Activated CD8-positive, alpha-beta memory T cell treated with anti-CD3 and anti-CD28 coated beads for 1 hour (primary cell): ENCODE measurements at places on chromosomes 6 and 20.
A peak's percentile ranks its signal among the peaks of the same experiment; 100 is the strongest.

DNA sequence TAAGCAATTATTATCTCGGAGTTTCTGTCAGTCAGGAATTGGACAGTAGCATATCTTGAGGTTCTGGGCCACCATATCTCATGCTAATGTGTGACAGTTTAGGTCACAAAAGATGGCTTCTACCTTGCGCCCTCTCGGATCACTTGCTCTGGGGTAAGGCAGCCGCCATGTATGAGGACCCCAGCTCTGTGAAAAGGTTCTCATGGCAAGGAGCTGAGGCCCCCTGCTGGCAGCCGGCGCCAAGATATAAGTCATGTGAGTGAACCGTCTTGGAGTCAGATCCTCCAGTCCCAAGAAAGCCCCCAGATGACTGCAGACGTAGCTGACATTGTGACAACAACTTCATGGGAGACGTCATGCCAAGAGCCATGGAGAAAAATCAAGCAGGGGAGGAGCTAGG, 670.8 kb downstream of the KIF16B start:
- DNase-seq, result no peak

DNA sequence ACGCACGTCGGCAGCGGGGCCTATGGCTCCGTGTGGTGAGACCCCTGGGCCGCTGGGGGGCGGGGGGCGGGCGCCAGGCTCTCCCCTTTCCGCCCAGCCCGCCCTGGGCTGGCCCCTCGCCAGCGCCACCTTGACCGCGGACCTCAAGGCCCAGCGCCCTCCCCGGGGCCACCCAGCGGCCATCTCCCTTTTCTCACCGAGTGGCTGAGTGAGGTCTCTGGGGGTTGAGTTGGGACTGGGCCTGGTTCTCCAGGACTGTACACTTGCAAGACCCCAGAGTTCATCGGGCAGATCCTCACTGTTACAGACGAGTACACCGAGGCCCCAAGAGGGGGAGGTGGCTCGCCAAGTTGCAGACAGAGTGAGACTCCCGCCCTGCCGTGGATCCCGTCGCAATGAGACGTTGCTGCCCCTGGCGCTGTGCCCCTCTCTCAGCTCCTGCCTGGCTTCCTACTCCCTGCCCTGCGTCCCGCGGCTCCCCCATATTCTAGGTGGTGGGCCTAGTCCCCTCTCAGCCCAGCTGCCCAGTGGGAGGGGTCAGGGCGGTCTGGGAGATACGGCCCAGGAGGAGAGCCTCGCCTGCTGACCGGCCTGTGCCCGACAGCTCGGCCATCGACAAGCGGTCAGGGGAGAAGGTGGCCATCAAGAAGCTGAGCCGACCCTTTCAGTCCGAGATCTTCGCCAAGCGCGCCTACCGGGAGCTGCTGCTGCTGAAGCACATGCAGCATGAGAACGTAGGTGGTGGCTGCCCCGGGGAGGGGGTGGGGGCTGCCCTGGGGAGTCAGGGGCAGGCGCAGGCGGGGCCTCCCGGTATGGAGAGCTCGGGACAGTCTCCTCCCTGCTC, 576 bp downstream of the MAPK13 start:
- peak; percentile 28 for DNase-seq

- no peak for DNase-seq
These were observed 61.2 kb upstream of the BHLHE23 start for GRCh38 chr20:63067721-63068560.

- no peak for DNase-seq
These were observed 48.7 kb upstream of the RPS6KA2 start for GRCh38 chr6:166675736-166676135.

- no peak for DNase-seq
These were observed 103.6 kb downstream of the JPH2 start for GRCh38 chr20:44083220-44083933.

DNA sequence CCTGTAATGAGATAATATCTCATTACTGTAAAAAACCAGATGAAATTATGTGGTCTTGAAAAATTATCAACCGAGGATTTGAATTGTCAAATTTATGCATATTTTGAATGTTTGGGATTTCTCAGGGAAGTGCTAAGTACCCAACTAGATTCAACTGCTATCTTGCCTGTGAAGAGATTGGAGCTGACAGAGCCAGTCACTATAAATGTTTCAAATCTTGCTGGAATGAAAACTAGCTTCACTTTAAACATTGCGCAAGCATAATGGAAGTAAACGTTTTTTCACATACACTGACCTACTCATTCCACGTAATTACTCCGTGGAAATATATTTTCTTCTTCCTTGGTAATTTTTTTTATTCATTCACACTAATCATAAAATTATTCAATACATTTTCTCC, 46.7 kb downstream of the TMEM170B start:
- DNase-seq, result no peak

DNA sequence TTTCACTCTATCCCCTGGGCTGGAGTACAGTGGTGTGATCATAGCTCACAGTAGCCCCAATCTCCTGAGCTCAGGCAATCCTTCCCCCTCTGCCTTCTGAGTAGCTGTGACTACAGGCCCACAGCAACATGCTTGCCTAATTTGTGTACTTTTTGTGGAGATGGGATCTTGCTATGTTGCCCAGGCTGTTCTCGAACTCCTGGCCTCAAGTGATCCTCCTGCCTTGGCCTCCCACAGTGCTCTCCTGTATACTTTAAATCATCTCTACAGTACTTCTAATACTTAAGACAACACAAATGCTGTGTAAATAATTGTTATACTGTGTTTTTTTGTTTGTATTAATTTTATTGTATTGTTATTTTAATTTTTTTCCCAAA, 39.7 kb upstream of the FAM50B start:
- DNase-seq, result no peak

GRCh38 chr20:10357974-10358373, 76.0 kb downstream of the MKKS start:
- DNase-seq, result no peak

DNA sequence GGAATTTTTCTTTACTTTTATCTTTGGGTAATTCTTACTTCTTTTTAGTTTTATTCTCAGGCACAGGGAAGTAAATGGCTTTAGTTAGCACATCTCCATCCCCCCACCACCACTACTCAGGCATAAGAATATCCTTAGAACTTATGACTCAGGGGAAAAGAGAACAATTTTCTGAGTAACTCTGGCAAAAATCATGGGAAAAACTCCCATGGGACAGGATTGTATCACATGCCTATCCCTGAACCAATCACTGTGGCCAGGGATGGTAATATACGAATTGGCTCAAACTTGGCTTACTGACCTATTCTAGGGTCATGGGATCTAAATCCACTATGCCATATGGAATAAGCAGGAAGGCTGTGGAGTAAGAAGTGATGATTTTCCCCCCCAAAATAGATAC, 339.1 kb downstream of the BTBD3 start:
- no peak for DNase-seq

DNA sequence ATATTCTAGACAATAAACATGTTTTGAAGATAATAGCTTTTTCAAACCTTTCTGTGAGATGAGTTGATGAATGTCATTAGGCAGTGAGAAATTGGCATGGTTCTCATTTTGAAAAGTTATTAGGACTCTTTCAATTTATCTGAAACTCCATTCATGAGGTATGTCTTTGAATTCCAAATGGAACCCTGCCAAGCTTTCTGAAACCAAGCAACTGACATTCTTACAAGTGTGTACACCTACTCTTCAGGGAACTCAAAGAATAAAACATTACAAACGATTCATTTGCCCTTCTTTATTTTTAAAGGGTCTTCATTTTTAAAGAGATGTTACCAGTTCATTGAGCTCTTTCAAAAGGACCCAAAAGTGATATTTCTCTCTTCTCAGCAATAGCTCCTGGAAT, 2.1 kb upstream of the TRDN start:
- no peak for DNase-seq

- DNase-seq, result no peak
These were observed 10.5 kb downstream of the ZC3H12D start for GRCh38 chr6:149474108-149474935.

DNA sequence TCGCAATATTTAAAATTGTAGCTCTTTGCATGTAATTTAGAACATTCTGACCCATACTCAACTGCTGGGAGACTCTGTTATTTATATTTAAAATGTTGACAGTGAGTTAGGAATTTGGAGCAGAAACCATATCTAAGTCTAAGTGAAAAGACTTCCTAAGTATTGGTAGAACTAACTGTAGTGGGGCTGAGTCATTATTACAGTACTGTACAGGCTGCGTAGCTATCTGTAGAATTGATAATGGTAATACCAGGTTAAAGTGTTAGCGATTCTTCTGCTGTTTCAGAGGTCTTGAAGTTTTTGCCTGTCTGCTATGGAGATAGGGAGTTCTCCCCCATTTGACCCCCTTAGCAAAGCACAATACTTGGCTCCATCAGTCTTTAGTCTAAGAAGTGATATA, 3.6 kb downstream of the TOP1 start:
- DNase-seq, result no peak

GRCh38 chr20:50601511-50602431, 89.6 kb downstream of the RIPOR3 start:
- no peak for DNase-seq

DNA sequence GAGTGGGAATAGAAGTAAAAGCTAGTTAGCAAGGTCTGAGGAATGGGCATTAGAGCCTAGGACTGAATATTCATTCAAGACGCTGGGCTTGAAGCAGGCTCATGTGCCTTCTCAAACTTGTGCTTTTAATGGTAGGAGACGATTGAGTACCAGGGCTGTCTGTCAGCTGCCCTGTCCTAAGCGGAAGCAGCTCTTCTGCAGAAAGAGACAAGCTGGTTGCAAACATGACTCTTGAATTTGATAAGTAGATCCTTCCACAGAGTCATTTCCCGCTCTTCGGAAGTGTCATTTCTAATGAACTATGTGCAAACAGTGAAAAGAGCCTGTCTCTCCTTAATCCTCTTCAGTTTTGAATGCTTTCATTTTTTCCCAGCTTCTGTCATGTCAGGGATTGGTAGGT, 176.4 kb downstream of the TFAP2B start:
- DNase-seq, result no peak

DNA sequence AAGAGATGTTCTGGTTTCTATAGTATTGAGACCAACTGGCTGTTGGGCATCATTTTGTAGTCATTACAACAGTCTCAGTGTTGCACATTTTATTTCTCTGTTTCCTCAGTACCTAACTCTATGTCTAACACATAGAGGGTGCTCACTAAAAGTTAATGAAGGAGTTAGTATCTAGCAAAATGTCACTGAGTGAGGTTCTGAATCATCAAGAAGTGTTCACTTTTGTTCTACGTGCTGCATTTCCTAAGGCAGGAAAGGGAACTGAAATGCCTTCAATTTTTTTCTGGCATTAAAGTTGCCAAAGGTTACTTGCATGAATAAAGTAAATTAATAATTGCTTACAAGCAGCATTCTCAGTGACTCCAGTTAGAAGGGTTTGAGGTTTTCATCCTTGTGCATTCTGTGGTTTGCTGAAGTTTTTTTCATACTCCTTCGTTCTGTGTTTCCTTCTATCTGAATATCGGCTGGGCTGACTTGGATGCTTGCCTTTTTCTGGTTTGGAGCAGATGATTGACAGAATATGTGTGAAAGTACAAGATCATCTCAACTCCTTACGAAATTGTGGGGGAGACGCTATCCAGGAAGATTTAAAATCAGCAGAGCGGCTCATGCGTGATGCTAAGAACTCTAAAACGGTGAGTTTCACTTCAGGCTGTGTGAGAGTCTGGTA, 114.5 kb upstream of the SCGN start:
- no peak for DNase-seq

- DNase-seq, result no peak
These were observed 19.3 kb upstream of the SRC start for GRCh38 chr20:37326666-37327065.

DNA sequence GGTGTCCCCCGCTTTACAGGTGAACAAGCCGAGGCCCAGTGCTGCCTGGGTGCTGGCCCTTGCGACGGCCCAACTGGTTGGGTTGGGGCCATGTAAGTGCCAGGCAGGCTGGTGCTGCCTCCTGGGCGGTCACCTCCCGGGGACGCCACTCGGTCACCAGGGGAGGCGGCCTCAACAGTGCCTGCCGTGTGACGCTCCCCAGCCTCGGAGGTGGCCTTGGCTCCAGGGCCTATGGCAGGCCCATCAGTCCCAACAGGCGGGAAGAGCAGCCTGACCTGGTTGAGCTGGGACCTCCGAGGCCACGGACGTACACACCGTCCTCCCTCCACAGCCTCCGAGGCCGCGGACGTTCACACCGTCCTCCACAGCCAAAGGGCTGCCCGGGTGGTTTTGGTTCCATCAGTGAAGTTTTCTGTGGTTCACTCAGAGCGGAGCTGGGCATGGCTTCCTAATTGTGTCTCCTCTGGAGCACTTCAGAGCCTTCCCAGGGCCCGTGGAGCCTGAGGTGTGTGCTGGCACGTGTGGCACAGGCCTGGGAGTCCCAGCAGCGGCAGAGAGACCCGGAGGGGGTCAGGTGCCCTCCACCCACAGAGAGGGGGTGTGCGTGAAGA, 19.3 kb upstream of the SLCO4A1 start:
- no peak for DNase-seq

GRCh38 chr6:153044295-153044694, 41.8 kb upstream of the MTRF1L start:
- DNase-seq, result no peak

DNA sequence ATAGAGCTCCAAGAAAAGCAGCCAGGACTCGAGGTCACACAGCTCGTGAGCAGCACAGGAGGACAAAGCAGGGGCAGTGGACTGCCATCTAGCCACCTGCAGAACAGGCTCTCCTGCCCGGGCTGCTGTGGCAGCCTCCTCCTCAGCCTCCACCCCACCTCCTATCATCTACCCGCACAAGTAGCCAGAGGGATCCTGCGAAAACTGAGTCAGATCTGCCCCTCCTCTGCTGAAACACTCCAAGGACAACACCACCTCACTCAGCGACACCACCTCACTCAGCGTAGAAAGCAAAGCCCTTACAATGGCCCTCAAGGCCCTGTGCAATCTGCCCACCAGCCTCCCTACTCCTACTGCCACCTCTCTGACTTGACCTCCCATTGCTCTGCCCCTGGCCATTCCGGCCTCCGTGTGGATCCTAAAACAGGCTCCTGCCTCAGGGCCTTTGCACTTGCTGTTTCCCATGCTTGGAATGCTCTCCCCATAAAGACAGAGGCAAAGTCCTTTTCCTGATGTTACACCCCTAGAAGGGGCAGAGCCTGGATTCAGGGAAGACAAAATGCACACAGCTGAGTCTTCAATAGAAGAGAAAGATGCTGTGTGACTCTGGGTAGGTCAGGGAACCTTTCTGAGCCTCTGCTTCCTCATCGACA, 19.3 kb downstream of the PREX1 start:
- no peak for DNase-seq

DNA sequence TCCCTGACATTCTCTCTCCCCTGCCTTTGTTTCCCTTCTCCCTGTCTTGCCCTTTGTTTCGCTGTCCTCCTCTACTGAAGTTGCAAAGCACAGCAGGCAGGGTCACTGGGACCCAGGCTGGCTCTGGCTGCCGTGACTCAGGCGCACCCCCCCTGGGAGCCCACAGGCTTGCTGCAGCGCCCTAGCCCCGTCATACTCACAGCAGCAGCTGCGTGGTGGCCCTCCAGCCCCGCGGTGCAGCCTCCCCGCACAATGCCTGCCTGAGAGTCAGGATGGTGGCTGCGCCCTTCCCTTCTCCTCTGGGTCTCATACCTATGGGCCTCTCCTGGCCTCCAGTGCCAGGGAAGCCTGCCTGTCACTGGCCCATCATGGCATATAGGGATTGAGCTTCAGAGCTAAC, 41.7 kb downstream of the TXNDC5 start:
- no peak for DNase-seq
